NCI-H1694 treated with DMSO at 0.1 percent for 48 hours (cell line): ENCODE measurements at places on chromosomes 4 and X.

GRCh38 chrX:45667666-45668065 lies 467.0 kb upstream of the DIPK2B start:
- no peak for DNase-seq

DNA sequence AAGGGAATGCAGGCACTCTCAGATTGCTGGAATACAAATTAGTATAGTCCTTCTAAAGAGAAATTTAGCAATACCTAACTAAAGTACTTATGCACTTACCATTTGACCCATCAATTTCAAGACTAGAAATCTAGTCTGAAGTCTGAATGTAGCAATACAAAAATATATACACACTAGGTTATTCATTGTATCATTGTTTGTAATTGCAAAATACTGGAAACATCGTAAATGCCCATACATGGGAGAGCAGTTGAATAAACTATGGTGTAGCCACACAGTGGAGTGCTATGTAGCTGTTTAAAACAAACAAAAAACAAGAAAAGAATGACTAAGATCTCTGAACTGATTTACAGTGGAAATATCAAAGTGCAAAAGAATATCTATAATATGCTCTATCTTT lies 346.4 kb downstream of the ZNF674 start:
- DNase-seq = no peak

DNA sequence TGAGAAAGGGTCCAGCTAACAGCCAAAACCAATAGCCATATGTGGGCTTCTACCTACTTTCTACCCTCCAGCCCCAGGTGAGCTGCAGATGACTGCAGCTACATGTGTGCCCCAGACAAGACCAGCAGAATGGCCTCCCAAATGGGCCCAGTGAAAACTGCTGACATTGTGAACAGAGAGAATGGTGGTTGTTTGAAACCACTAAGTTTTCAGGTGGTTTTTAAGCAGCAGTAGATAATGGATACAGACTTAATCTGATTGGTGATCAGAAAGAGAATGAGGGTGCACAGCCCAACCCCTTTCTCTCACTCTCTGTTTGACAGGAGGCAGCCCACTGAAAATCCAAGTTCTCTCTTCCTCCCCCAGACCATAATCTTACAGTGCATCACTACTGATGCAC lies 42.5 kb upstream of the BBS12 start:
- DNase-seq = no peak

GRCh38 chr4:189128341-189128740 lies 812.3 kb upstream of the FRG1 start:
- DNase-seq = no peak

DNA sequence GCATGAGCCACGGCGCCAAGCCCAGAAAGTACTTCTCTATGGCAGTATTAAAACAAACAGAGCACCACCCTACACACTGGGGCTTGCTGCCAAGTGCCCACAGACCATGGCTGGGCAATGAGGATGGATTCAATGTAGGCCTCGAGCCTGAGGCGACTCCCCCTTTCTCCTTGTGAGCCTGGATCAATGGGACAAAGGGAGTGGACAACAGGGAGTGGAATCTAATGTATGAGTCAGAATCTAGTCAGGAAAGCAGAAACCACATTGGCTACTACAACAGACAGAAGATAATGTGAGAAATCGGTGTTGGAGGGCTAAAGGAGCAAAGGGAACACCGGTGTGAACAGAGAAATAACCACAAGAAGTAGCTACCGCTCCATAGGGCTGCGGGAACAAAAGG lies 37.7 kb upstream of the OCIAD2 start:
- no peak for DNase-seq
